Panc1 (cell line): ENCODE measurements at places on chromosomes 6 and 20. TPM values are rescaled to one million over a fixed set of nuclear protein-coding genes. Genes with fewer than 3 reads are reported as not detected.

Gene BHLHE23
- not detected for total RNA-seq

Gene C20orf144
- total RNA-seq, result not detected

Gene MMP24OS
- total RNA-seq, result 83.8 TPM

Gene NOTCH4
- total RNA-seq, result 2.0 TPM

- DNase-seq, result peak; percentile 53
Measured at GRCh38 chr6:130872250-130873095, 45.3 kb downstream of the SMLR1 start.

DNA sequence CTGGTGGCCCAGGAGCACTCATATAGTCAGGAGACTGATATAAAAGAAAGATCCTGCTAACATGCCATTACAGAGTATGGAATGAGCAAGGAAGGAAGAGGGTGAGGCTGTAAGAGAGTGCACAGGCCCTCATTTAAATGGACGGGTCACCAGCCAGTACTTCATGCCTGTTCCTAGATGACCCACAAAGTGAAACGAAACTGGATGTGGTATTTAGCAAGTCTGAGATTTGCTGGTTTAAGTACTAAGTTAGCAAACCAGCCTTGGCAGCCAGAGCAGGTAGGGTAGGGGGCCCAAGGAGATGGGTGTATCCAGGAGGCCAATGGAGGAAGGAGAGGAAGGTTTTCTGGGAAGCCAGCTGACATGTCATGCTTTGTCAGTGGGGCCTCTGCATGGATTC, 15.9 kb downstream of the NT5E start:
- DNase-seq, result no peak

DNA sequence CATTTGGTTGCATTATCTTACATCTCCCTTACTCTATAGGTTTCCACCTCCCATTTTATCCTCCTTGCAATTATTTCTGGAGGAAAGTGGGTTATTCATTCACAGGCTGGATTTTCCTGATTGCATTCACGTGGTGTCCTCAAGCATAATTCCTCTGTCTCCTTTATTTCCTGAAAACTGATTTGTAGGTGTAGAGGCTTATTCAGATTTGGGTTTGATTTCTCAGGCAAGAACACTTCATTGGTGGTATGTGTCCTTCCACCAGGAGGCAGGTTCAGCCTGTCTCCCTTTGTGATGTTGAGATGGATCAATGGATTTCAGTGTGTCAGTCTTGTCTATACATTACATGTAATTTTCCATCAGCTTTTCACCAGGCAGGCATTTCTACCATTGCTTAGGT, 17.3 kb downstream of the DNPH1 start:
- DNase-seq, result no peak

DNA sequence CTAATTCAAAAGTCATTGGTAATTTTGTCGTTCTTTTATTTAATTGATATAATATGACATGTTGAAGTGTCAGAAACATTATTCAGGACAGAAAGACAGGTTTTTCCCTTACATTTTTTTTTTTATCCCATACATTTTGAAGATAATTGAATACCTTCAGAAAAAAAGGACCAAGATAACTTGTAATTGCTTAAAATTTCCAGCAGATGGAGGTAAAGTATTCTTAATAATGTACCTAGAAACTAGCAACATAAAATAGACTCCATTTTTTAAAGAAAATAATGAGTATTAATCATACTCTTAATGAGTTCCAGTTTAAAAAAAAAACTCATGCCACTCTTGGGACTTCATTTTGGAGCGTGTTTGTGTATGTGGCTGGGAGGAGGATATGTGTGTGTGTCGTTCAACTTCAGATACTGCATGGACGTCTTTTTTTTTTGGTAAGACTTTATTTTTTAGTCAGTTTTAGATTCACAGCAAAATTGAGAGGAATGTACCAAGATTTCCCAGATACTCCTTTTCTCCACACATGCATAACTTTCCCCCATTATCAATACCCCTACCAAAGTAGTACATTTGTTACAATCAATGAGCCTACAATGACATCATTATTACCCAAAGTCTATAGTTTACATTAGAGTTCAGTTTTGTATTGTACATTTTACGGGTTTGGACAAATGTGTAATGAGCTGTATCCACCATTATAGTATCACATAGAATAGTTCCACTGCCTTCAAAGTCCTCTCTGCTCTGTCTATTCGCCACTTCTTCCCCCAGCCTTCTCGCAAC, 79.4 kb downstream of the ROS1 start:
- no peak for DNase-seq

- DNase-seq, result no peak
Measured at GRCh38 chr20:38727607-38728190, 3.4 kb downstream of the SLC32A1 start.

GRCh38 chr6:11093376-11093625, 333 bp upstream of the SMIM13 start:
- no peak for DNase-seq

DNA sequence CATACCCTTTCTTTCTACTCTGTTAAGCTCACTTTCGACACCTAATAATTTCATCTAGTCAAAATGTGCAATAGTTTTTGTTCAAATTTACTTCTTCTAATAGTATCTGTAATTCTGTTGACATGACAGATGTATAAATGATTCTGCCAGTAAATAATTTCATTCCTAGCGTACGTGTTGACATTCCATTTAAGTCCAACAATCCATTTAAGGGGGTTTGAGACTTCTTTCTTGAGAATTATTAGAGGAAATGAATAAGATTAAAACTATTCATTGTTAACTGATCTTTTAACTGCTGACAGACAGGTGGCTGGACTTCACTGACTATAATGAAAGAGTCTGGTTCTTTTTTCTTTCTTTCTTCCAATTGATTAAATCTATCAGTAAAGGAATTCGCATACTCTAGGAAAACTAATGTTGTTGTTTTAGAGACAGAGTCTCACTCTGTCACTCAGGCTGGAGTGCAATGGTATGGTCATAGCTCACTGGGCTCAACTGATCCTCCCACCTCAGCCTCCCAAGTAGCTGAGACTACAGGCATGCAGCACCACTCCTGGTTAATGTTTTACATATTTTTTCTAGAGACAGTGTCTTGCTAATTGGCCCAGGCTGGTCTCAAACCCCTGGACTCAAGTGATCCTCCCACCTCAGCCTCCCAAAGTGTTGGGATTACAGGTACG, 55.9 kb downstream of the MAP3K5 start:
- DNase-seq, result no peak

DNA sequence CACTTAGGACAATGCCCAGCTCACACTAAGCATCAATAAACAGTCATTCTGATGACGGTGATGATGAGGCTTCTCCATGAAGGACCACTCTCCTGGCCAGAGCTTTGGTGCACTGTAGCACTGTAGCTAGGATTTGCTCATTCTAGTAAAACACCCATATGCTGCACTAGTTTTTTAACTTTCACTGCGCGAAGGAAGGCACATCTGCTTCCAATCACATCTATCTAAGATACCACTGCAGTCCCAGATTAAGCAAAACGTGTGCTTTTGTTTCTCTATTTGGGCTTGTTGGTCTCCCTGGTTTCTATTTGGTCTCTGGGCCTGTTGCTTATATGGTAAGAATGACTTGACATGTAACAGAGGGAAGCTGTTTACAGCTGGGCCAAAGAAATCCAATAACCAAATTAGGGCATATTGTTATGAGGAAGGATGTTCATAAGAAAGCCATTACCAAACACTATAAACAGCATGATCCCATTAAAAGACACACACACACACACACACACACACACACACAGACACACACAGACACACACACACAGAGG, 62.4 kb downstream of the FAM229B start:
- DNase-seq, result no peak
